NCI-H2081 treated with DMSO at 0.1 percent for 48 hours (cell line): ENCODE measurements at places on chromosomes 6 and 20.

- no peak for DNase-seq
Observed at GRCh38 chr6:46350714-46351113, 140.5 kb downstream of the RCAN2 start.

DNA sequence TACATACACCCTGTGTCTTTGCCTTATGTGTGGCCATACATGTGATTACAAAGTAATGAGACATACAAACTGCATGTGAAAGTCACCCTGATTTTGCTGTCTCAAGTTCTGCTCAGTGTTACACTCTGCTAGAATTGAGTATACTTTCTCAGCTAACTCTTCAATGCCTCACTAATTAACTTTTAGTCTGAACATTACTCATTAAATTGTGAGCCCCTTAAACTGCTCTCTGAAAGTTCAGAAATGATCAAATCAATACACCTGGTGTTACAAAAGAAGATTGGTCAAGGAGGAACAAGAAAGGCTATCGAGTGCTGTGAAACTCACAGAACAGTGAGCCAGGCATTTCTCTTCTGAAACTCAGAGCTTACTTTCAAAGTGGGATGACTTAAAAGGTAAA lies 71.3 kb downstream of the MKKS start:
- no peak for DNase-seq

GRCh38 chr20:39042279-39043150 lies 80.4 kb downstream of the DHX35 start:
- DNase-seq, result no peak

DNA sequence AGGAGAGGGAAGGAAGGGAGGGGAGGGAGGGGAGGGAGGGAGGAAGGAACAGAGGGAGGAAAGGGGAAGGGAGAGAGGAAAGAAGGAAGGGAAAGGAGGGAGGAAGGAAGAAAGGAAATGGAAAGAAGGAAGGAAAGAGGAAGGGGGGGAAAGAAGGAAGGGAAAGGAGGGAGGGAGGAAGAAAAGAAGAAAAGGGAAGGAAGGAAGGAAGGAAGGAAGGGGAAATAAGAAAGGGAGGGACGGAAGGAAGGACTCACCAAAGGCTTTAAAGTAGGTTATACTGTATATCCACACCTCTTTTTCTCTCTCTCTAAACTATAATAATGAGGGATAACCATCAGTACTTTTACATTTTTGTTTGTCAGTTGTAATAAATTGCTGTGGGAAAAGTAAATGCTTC lies 324.9 kb downstream of the ARHGAP18 start:
- no peak for DNase-seq

DNA sequence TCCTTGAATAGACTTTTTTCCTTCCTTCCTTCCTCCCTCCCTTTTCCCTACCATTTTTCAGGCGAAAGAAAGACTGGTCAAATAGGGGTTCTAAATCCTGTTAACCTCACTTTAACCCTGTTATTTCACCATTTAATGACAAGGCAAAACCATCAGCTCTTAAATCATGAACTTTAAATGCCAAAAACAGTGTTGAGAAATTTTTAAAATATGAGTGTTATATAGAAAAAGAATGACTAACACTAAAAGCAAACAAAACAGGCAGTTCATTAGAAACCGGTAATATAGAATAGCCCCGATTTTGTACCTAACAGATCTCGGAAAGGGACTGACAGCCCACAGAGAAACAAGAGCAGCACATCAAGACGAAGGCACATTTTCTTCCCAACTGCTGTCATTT lies 57.4 kb upstream of the CEP85L start:
- no peak for DNase-seq

DNA sequence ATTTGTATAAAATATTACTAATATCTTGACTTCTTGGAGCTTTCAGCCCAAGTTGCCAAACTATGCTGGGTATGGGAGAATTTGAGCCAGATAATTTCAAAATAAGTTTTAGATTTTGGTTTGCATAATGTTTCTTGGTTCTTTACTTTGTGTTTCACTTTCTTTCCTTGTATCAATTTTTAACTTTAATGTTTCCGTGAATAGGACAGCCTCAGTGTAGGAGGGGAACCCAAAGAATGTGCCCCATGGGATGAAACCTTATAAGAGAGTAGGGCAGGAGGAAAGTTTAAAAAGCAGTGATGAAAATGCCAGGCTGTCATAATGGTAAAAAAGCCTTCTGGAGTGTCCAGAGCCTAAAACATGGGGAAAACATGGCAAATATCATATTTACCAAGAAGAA lies 252.4 kb upstream of the IRAK1BP1 start:
- DNase-seq, result no peak

DNA sequence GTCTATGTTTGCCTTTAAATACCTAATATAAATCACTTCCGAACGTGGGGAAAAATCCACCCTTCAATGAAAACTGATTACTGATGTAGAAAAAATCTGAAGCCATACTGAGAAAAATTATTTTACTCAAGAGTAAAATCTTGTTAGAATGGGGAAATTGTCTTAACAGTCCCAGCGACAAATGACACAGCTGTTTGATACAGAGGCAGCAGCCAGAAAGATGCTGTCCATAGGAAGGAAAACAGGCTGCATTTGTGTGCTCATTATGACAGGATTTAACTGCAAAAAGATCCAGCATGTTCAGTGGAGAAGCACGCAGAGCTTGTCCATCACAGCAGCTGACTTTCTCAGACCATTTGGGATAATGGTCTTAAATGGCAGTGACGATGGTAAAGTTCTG lies 443.0 kb downstream of the TFAP2B start:
- no peak for DNase-seq

DNA sequence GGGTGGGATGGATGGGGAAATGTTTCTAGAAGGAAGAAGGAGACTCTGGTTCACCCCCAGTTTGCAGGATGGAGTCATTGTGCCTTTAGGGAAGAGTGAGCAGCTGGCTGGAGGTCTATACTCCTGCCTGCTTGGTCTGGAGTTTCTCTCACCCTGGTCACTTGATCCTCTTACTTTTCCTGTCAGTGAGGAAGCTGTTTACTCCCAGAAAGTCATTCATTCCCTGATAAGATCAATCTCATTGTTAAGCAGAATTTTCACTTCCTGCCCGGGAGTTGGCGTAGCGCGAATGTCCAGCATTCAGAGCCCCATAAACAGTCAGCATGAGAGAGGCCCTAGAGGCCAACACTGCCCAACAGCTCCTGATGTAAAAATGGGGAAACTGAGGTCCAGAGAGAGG lies 70.4 kb upstream of the SIRPA start:
- no peak for DNase-seq
